ENCODE measurements at places on chromosomes 16 and 17.

GRCh38 chr17:29772981-29773380 lies 150.3 kb upstream of the CORO6 start:
- no peak for DNase-seq

DNA sequence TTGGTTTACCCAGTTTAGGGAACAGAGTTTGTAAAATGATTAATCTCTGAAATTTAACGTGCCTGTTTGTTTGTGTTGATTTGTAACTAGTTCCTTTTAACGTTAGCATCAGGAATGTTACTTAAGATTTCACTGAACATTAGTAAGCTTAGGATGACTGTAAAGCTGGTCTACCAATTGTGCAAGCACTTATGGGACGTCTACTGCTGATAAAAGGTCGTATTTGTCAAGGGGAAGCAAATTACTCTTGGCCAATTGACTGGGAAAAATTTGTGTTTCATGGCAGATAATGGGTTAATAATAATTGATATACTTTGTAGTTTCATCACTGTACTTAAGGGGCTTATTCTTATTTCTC lies 11.8 kb downstream of the METTL9 start:
- no peak for DNase-seq

GRCh38 chr17:71349908-71350600 lies 770.8 kb upstream of the SOX9 start:
- no peak for DNase-seq

GRCh38 chr17:80313160-80313829 lies 52.6 kb downstream of the RNF213 start:
- no peak for DNase-seq

GRCh38 chr17:50943575-50943933 lies 77.4 kb upstream of the TOB1 start:
- no peak for DNase-seq

GRCh38 chr17:72429066-72429638 lies 308.3 kb downstream of the SOX9 start:
- DNase-seq, result no peak

DNA sequence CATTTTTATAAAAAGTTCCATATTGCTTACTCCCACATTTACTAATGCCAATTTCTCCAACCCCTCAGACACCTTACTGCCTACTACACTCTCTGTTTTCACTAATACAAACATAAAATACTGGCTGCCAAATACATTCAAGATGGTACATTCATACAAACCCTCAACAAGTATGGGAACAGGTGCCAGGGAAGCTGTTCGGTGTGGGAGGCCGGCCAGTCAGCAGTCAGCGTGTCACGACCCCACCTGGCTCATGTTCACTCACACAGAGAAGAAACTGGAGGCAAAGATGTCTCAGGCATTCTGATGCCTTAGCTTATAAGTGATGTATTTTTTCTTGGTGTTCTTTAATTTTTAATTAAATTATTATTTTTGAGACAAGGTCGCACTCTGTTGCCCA lies 42.4 kb upstream of the TRAP1 start:
- no peak for DNase-seq

DNA sequence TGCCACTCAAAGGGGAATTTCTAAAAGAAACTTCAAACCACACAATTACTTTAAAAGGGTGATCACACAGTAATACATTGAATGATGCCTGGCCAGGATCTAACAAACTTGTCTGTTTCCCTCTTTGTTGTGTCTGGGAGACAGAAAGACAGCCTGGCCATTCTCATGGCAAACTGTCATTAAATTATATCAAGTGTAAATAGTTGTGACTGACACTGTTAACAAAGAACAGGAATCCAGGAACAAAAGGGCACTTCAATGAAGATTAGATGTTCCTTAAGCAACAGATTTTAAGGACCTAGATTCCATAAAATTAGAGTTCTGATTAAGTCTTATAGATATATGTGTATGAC lies 383.6 kb downstream of the KCNJ2 start:
- no peak for DNase-seq

DNA sequence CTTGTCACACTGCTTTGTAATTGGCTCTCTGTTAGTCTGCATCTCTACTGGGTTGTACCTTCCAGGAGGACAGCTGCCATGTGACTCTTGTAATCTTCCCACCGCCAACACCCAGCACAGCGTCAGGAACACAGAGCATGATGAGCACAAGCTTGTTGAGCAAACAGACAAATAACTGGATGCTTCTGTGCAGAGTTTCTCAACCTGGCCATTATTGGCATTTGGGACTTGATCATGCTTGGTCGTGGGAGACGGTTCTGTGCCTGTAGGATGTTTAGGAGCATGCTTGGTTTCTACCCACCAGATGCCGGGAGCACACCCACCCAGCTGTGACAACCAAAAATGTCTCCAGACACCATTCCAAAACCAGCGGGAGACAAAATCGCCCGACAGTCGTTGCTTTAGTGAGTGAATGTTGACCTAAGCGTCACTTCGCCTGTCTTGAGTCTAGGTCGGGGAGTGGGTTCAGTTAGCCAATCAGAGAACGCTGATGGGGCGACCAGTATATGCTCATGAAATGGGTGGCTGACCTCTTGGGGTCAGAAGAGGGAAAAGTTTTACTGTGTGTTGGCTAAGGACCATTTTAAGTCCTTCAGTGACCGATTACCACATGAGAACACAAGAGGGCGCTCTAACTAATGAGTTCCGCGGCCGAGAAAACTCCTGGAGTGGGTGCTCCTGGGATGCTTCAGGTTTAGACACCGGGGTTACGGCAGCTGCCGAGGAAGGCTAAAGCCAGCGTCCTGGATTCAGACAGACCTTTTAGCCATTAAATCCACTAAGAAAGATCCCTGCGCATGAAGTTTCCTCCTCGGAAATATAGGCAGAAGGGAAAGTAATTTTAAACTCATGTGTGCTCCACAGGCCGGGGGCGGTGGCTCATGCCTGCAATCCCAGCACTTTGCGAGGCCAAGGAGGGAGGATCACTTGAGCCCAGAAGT lies 57.8 kb upstream of the TEX2 start:
- DNase-seq, result peak; percentile 43

- DNase-seq, result no peak
These were observed 14.6 kb downstream of the LASP1NB start for GRCh38 chr17:38939987-38940386.

GRCh38 chr16:49809062-49809461 lies 46.9 kb downstream of the ZNF423 start:
- DNase-seq, result no peak

GRCh38 chr17:58351831-58352595 lies at the start of gene SUPT4H1:
SUPT4H1 (minus strand) TSS chr17:58352201; CDS start chr17:58352135, 66 bp downstream.
- DNase-seq, result peak; percentile 90

DNA sequence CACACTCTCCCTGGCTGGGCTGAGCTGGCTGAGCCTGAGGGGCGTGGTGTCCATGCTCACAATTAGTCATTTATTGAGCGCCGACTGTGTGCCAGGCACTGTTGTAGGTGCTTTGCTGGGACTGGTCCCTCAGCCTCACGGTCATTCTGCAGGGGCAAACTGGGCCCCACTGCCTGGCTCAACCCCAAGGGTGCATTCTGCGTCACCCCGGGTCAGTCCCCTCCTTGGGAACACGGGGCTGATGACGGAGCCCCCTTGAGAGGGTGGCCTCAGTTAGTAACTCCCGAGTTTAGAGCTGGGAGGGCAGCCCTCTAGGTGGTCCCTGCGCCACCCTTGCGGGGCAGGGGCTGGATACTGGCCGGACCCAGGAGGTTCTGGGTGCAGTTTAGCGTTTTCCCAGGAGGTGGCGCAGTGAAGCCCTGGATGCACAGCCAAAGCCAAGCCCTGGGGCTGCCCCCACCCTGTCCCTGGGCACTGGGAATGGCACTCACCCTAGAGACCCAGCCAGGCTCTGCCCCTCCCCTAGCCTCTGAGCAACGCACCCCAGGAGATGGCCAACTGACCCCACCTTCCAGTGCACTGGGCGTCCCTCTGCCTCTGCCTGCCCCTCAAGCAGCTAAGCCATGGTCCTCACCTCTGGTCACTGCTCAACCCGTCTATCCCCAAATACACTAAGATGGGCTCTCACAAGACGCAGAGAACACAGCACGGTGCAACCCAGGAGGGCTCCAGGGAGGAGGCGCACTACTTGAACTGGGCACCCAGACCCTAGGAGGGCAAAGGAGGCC lies 243.2 kb upstream of the GSE1 start:
- DNase-seq, result peak; percentile 66

GRCh38 chr17:80633207-80633606 lies 88.6 kb downstream of the RPTOR start:
- DNase-seq, result no peak

DNA sequence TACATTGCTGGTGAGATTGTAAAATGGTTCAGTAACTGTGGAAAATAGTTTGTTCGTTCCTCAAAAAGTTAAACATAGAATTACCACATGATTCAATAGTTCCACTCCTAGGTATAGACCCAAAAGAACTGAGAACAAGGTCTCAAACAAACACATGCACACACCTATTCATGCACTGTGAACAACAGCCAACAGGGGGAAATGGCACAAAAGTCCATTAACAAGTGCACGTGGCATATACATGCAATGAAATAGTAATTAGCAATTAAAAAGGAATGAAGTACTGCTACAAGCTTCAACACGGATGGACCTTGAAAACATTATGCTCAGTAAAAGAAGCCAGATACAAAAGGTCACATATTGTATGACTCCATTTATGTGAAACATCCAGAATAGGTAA lies 23.8 kb downstream of the SDK2 start:
- DNase-seq, result no peak

DNA sequence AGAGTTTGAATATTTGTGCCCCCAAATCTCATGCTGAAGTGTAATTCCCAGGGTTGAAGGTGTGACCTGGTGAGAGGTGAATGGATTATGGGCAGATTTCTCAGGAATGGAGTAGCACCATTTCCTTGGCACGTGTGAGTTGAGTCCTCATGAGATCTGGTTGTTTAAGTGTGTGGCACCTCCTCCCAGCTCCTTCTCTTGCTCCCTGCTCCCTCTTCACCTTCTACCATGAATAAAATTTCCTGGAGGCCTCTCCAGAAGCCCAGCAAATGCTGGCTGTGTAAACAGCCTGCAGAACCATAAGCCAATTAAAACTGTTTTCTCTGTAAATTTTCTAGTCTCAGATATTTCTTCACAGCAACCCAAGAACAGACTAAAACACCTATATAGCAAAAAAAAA lies 12.6 kb upstream of the APOH start:
- no peak for DNase-seq
